ENCODE measurements at places on chromosomes 13 and 19.
A peak's percentile ranks its signal among the peaks of the same experiment; 100 is the strongest.

DNA sequence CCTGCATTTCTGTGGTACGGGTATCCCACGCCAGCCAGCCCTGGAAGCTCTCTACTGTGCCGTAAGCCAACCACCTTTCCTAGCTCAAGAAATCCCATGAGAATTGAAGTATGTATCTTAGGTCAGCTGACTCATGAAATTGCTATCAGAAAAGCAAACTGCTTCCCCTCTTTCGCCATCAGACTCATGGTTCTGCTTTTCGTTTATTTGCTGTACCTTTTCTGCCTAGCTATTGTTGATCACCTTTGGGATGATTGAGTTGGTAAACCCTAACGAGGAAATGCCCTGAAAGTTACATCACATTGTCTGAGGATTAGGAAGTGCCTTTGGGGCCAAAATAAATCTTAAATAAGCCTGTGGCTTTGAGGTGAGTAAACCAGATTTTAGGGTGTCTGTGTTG, at the start of gene ADGRE3:
Gene ADGRE3, minus strand, starts transcription at position 81 of the 400 bp plus-strand sequence. Its CDS starts 74 bp downstream, at position 7.
- DNase-seq, result no peak

DNA sequence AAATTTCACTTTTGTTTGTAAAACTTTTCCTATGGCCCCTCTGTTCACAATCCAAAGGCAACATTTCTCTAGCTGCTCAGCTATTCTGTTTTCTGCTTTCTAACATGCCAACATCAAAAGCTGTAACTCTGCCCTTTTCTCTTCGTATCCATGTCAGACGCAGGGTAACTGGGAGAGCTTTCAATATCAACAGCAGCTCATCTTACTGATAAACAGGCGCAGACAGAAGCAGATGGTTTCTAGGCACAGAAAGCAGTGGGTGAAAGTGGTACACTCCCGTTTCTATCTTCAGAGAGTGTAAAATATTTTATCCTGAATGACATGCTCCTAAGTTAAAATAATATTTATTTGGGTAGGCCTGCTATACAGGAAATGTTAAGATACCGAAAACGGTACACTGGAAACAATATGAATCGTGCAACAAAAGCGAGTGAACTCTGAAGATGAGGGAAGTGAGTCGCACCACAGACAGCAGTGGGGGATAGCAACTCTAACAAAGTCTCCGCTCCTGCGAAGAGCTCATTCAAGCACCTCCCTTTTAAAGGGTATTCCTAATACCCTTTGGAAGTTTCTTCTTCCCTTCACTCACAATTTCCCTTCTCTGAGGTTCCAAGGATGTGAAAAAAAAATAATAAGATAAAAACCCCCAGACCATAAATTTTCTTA, 798.3 kb downstream of the GPC5 start:
- no peak for DNase-seq

DNA sequence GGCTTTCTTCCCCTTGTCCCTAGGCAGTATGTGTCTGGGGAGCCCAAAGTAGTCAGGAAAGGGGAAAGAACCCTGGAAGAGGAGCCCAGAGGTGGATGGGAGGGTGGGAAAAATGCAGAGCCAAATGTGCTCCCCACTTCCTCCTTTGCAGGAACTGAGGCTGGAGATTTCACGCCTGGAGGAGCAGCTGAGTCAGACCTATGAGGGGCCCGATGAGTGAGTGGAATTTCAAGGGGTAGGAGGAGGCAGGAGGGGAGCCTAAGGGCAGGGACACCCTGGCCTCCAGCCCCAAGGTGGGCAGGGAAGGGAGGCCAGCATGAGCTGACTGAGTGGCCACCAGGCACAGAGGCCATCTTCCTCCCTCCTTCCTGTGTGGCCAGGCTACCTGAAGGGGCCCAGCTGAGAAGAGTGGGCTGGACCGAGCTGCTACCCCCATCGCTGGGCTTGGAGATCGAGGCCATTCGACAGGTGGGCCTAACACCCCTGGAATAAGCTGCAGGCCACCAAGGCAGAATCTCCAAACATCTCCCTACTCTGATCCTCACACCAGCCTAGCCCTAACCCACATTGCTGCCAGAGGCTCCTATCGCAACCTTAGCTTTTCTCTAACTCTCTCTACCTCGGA, 14.3 kb downstream of the PTH2 start:
- DNase-seq, result no peak

- peak; percentile 54 for DNase-seq
Observed at GRCh38 chr19:33125929-33126388, 6.0 kb upstream of the WDR88 start.

GRCh38 chr13:25775986-25776385, 275.8 kb downstream of the SHISA2 start:
- no peak for DNase-seq

- no peak for DNase-seq
Observed at GRCh38 chr13:56563663-56564062, 577.1 kb upstream of the PRR20A start.

GRCh38 chr19:41575998-41576397, at the start of gene CEACAM21:
Gene CEACAM21 (plus strand): TSS chr19:41576166. CDS start chr19:41576275, 109 bp downstream.
- peak; percentile 67 for DNase-seq

DNA sequence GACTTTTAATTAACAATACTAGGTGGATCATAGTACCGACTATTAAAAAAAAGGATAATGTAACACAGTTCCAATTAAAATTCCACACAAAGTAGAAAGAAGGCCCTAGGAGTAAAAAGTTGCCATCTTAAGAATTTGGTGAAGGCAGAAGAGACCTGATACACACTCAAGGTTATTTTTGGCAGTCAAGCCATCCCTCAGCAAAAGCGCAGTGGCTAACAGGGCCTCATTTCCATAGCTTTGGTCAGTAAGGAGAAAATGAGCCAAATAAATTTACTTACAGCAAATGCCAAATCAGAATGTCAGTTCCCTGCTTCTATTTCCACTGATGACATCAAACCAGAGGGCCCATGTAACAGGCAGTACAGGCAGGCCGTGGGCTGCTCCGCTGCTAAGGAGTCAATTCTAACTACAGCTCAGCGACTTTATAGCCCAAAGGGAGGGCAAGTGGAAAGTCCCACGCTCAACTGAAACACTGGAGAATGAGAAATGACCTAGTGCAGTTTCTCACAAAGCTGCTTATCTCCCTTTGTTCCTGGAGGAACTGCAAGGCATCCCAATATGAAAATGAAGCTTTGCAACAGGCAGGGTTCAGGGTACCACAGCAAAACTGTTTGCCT, 6.3 kb downstream of the ARGLU1 start:
- DNase-seq, result peak; percentile 60

DNA sequence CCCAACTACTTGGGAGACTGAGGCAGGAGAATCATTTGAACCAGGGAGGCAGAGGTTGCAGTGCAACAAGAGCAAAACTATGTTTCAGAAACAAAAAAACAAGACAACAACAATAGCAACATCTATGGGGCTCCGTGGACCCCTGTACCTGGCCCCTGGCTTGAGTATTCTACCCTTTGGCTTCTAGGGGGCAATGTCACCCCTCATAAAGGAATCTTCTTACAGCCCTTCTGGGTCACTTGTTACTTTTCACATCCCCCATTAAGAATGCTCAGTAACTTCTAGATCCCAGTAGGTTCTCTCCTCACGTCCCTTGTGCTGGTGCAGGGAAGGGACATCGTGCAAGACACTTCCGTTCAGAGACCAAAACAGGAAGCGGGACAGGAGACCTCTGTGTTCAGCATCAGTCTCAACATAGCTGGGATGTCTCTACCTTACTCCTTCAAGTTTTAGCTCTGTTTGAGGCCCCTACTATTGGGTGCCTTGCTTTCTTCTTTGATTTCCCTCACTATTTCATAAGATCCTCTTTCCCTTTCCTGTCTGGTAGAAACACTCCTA, 218.1 kb upstream of the ARGLU1 start:
- no peak for DNase-seq

DNA sequence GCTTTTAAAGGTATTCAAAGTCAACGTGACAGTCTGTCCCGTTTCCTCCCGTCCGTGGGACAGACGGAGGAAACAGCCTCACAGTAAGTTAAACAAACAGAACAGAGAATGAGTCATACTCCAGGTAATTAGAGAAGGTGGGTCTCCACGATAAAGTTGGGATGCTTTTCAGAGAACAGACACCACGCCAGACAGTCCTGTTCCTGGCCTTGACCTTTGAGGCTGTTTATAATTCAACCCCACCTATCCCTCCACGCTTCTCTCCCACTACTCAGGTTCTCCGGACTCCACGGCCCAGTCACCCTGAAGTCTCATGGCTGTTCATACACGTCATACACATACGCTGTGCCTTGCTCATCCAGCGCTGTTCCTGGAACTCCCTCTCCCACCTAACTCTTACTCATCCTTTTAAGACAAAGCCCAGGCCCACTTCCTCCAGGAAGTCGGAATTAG, 42.5 kb downstream of the ARHGEF18 start:
- no peak for DNase-seq

DNA sequence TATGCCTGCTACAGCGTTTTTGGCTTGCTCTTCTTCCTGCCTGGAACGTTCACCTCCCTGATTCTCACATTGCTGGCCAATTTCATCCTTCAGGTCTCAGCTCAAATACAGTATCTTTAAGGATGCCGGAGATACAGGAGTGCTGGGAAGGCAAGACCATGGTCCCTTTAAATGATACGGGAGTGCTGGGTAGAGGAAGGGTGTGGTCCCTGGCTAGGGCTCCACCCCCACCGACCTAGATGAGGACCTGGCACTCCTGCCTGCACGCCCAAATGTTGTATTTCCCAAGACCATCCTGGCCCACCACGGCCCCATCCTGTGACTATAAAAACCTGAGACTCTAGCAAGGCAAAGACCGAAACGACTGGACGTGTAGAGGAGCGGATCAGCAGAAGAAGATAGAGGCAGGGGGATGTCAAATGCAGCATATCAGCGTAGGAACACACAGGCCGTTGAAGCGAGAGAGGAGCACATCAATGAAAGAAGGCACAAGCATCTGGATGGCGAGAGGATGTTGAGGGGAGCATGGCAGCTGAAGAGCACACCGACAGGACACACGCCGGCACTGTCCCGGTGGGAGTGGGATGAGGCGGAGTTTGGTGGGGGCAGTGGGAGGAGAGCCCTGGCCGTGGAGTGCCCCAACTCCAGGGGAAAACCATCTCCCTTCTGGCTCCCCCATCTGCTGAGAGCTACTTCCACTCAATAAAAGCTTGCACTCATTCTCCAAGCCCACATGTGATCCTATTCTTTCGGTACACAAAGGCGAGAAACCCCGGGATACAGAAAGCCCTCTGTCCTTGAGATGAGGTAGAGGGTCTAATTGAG, 74.0 kb downstream of the PCDH9 start:
- no peak for DNase-seq

DNA sequence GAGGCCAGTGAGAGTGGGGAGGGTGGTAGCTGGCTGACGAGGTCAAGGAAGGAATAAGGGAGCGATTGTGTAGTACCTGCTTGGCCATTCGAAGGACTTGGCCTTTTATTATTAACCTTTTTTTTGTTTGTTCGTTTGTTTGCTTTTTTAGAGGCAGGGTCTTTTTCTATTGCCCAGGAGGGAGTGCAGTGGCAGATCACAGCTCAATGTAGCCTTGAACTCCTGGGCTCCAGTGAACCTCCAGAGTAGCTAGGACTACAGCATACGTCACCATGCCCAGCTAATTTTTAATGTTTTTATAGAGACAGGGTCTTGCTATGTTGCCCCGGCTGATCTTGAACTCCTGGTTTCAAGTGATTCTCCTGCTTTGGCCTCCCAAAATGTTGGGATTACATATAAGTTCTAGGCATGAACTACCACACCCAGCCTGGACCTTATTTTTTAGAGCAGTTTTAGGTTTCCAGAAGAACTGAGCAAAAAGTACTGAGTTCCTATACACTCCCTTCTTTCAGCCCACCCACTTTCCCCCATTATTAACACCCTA, 25.5 kb downstream of the ARHGEF7 start:
- no peak for DNase-seq

DNA sequence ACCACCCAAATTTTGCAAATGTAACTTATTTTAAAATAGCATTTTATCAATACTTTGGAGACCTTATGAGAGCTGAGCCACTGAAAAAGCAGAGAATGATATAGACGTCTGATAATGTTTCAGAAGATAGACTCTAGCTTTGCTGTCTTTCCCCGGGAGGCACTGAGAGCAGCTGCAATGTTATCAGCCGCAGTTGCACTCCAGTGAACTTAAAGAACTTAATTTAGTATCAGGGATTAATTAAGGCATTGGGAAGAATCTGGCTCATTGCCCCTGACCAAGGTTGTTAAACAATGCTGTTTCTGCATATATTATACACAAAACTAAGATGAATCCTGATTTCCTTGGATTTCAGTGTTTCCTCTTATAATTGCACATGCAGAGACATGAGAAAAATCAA, 75.7 kb upstream of the SGCG start:
- no peak for DNase-seq

- no peak for DNase-seq
Observed at GRCh38 chr13:98349731-98350305, 172.7 kb upstream of the RNF113B start.

DNA sequence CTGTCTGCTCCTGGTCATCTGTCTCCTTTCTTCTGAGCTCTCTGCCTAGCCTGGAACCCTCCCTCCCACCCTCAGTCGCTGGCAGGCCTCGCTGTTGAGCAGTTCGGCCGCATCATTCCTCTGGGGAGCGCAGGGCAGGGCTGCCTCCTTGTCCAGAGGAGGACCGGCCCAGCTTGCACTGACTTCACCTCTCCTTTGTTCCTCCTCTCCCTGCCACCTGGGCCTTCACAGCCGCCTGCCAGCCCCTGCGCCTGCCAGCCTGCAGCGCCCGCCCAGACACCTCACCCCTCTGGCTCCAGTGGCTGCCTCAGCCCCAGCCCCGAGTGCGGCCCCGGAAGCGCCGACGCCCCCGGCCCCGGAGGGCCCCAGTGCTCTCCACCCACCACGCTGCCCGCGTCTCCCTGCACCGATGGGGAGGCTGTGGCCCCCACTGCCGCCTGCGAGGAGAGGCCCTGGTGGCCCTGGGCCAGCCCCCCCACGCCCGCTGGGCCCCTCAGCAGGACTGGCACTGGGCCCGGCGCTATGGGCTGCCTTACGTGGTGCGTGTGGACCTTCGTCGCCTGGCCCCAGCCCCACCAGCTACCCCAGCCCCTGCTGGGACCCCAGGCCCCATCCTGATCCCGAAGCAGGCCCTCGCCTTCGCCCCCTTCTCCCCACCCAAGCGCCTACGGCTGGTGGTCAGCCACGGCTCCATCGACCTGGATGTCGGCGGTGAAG, 7.2 kb downstream of the KMT5C start:
- DNase-seq, result no peak

DNA sequence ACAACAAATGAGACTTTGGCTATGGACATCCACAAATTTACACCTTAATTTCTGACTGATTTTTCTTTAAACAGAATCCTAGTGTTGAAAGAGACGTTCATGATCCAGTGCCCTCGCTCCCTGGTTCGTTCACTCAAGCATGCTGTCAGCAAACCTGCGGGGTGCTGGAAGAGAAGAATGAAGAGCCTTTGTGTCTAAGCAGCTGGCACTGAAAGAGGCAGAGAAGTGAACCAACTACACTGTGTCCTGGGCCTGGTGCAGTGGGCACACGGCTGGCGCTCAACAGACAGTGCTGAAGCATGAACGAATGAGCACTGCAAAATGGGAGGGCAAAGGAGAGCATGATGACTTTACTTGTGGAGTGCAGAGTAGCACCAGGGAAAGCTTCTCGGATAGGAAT, 46.8 kb downstream of the MIPEP start:
- no peak for DNase-seq

All from activated CD4-positive, alpha-beta T cell treated with anti-CD3 and anti-CD28 coated beads, Interleukin-2, amount 50 U/mL, for 48 hours (primary cell).